ENCODE measurements at places on chromosomes 4 and X. TPM values are rescaled to one million over a fixed set of nuclear protein-coding genes. Genes with fewer than 3 reads are reported as not detected.
A peak's percentile ranks its signal among the peaks of the same experiment; 100 is the strongest.

The GAB3 gene
- 6.4 TPM for total RNA-seq

The TMEM156 gene
- 3.5 TPM for total RNA-seq

The RGN gene
- total RNA-seq, result 11.9 TPM

The SCRG1 gene
- total RNA-seq, result 1.6 TPM

The NAA11 gene
- total RNA-seq, result not detected

The TMPRSS11F gene
- total RNA-seq, result not detected

- no peak for DNase-seq
- no peaks in the 10 kb centered on the region for H3K36me3 ChIP-seq
- H3K27ac ChIP-seq, result no peak overlapping the region
- no peaks in the 10 kb centered on the region for H3K4me1 ChIP-seq
- H3K4me3 ChIP-seq, result no peak overlapping the region
- H3K27me3 ChIP-seq, result no peaks in the 10 kb centered on the region
Observed at GRCh38 chrX:122906726-122907125, 277.4 kb upstream of the GRIA3 start.

DNA sequence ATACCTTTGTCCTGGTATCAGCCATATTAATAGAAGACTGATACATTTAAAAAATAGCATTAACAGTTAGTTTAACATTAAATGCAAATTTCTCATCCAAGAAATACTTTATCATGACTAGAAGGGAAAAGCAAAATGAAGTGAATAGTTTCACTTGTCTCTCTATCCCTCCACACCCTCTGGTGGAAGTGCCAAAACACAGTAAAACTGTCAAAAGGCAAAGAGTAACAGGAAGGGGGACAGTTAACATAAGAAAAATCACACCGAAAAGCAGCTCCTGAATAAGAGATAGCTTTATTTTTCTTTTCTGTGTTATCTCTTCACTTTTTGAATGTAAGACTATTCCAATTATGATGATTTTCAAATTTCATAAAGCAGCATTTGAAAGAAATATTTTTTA lies 187.2 kb downstream of the FBXW7 start:
- DNase-seq, result peak; percentile 74
- H3K27me3 ChIP-seq, result no peaks in the 10 kb centered on the region
- no peak overlapping the region for H3K27ac ChIP-seq
- H3K4me3 ChIP-seq, result no peak overlapping the region

GRCh38 chr4:46329118-46329976 lies 60.6 kb downstream of the GABRA2 start:
- H3K27me3 ChIP-seq, result no peaks in the 10 kb centered on the region
- DNase-seq, result peak; percentile 43
- no peaks in the 10 kb centered on the region for H3K36me3 ChIP-seq
- no peak overlapping the region for H3K4me3 ChIP-seq
- H3K27ac ChIP-seq, result no peak overlapping the region

GRCh38 chr4:108900018-108900580 lies 137.2 kb upstream of the ETNPPL start:
- H3K4me1 ChIP-seq, result no peaks in the 10 kb centered on the region
- DNase-seq, result no peak
- H3K27ac ChIP-seq, result no peak overlapping the region
- no peaks in the 10 kb centered on the region for H3K27me3 ChIP-seq
- no peak overlapping the region for H3K4me3 ChIP-seq
- H3K36me3 ChIP-seq, result no peaks in the 10 kb centered on the region

- no peak for DNase-seq
- no peaks in the 10 kb centered on the region for H3K4me1 ChIP-seq
- no peaks in the 10 kb centered on the region for H3K36me3 ChIP-seq
- no peaks in the 10 kb centered on the region for H3K27me3 ChIP-seq
Observed at GRCh38 chr4:28755081-28755480, 1894.4 kb downstream of the STIM2 start.

GRCh38 chrX:30161043-30161442 lies 54.3 kb upstream of the MAGEB2 start:
- H3K4me3 ChIP-seq, result no peak overlapping the region
- H3K4me1 ChIP-seq, result no peaks in the 10 kb centered on the region
- H3K36me3 ChIP-seq, result no peaks in the 10 kb centered on the region
- no peak for DNase-seq
- H3K27ac ChIP-seq, result no peak overlapping the region

- no peaks in the 10 kb centered on the region for H3K36me3 ChIP-seq
- no peak for DNase-seq
- no peak overlapping the region for H3K27ac ChIP-seq
- no peak overlapping the region for H3K4me3 ChIP-seq
- no peaks in the 10 kb centered on the region for H3K4me1 ChIP-seq
Observed at GRCh38 chr4:98381306-98381705, 120.1 kb downstream of the RAP1GDS1 start.

DNA sequence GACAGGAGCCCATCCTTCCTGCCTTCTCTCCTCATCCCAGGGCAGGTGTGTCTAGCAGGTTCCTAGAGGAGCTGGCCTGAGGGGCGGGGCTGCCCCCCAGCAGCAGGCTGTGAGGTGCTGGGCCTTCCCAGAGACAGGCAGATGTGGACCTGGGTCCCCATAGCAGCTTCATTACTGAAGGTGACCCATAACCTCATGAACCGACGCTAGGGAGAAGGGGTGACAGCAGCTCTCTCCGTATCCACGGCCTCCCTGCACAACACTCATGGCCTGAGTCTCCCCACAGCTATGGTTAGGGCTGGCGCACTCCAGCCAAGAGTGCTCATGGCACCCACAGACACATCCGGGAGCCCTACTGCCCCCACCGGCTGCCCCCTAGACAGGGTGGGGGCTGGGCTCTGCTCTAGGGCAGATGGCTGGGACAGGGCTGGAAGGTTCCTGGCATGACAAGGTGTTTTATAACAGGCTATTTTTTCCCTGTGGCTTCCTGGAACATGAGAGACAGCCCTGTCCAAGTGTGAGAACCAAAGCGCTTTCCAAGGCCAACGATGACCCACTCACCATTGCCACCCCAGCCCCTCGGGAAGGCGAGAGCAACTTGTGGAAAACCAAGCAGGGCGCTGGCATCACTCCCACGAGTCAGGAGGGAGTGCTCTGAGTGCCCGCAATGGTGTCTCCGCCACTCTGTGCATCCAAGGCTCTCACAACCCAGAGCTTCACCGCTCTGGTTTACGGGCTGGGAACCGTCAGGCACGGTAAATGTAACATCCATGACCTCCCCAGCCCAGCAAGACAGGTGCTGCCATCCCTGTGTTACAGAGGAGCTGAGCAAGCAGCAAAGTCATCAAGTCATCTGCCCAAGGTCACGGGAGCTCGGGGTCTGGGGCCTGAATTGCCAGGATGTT lies 59.8 kb downstream of the ACOX3 start:
- DNase-seq, result no peak
- H3K27me3 ChIP-seq, result no peaks in the 10 kb centered on the region
- no peak overlapping the region for H3K27ac ChIP-seq
- H3K4me1 ChIP-seq, result no peaks in the 10 kb centered on the region

- H3K27me3 ChIP-seq, result no peaks in the 10 kb centered on the region
- no peak overlapping the region for H3K27ac ChIP-seq
- no peaks in the 10 kb centered on the region for H3K36me3 ChIP-seq
- no peak overlapping the region for H3K4me3 ChIP-seq
- H3K4me1 ChIP-seq, result peaks cover 5% of the 10 kb centered on the region
- DNase-seq, result no peak
Observed at GRCh38 chr4:82710197-82710929, 88.2 kb downstream of the SCD5 start.

DNA sequence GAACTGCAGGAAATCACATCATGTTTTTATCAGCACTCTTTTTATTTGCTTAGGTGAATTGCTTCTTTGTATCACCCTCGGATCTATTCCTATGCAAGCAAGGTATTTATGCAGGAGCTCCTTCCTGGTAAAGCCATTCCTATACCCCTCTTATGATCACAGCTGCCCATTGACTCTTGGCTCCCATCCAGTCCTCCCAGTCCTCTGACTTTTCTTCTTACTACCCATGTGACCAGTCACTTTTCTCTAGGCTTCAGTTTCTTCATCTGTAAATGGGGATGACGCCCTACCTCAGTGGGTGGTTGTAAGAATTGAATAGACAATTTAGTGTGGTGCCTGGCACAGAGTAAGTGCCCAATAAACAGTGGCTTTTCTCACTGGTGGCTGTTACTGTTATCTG lies 144.9 kb downstream of the FHIP1A start:
- no peak for DNase-seq
- H3K36me3 ChIP-seq, result no peaks in the 10 kb centered on the region
- no peak overlapping the region for H3K4me3 ChIP-seq
- H3K27ac ChIP-seq, result no peak overlapping the region
- H3K27me3 ChIP-seq, result no peaks in the 10 kb centered on the region
- H3K4me1 ChIP-seq, result no peaks in the 10 kb centered on the region

- no peaks in the 10 kb centered on the region for H3K4me1 ChIP-seq
- peak; percentile 59 for DNase-seq
- H3K36me3 ChIP-seq, result peaks cover 10% of the 10 kb centered on the region
- no peak overlapping the region for H3K4me3 ChIP-seq
- no peaks in the 10 kb centered on the region for H3K27me3 ChIP-seq
- H3K27ac ChIP-seq, result no peak overlapping the region
Observed at GRCh38 chr4:742742-743311, 37.2 kb downstream of the PCGF3 start.

GRCh38 chrX:38066934-38067333 lies 60.6 kb downstream of the SYTL5 start:
- no peak for DNase-seq
- no peak overlapping the region for H3K27ac ChIP-seq
- H3K4me3 ChIP-seq, result no peak overlapping the region
- H3K27me3 ChIP-seq, result no peaks in the 10 kb centered on the region
- no peaks in the 10 kb centered on the region for H3K36me3 ChIP-seq

DNA sequence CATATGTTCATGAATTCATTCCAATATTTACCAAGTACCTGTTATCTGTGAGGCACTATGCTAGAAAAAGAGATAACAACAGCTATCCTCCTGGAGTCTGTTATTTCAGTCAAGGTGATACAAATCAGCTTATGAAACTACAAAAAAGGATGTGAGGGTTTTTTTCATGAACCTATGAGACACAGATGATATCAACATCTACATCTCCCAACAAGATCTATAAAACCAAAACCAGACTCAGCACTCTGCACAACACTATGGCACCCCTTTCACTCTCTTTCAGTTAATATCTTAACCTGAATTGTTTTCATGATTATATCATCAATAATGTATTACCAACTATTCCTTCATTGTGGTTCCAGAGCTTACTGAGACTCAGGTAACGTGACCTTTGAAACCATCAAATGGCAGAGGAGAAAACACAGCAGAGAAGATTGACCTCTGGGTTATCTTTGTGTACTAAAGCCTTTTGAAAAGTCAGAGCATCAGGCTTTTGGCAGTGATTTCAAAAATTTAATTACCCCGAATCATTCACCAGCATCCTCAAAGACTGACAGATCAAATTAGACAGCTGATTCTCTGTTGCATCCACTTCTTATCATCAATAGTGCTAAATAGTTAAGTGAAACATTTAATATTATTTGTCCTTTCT lies 244.6 kb upstream of the FTHL17 start:
- no peak for DNase-seq
- H3K36me3 ChIP-seq, result no peaks in the 10 kb centered on the region
- H3K4me3 ChIP-seq, result no peak overlapping the region
- no peaks in the 10 kb centered on the region for H3K27me3 ChIP-seq
- no peak overlapping the region for H3K27ac ChIP-seq

DNA sequence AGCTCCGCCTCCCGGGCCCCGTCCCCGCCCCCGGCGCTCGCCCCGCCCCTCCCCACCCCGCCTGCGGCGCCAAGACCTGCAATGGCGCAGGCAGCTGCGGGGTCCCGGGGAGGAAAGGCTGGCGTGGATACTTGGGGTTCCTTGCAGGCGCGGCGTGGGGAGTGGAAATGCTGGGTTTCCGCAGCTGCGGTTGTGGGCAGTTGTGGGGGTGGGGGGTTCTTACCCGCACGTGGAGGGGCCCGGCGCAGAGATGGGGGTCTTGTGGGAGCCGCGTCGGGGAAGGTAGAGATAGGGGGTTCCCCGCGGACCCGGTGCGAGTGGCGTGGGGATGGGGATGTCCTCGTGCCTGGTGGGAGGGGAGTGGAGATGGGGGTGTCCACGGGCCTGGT lies 680 bp upstream of the ASMTL start:
- peak overlapping the region; percentile 89 for H3K27ac ChIP-seq
- H3K27me3 ChIP-seq, result no peaks in the 10 kb centered on the region
- no peak overlapping the region for H3K4me3 ChIP-seq

- no peak for DNase-seq
- H3K36me3 ChIP-seq, result no peaks in the 10 kb centered on the region
- H3K27me3 ChIP-seq, result no peaks in the 10 kb centered on the region
Observed at GRCh38 chrX:96715481-96715880, 30.8 kb downstream of the DIAPH2 start.

- H3K27me3 ChIP-seq, result no peaks in the 10 kb centered on the region
- no peak overlapping the region for H3K27ac ChIP-seq
- no peak overlapping the region for H3K4me3 ChIP-seq
Observed at GRCh38 chr4:102696758-102697157, 64.0 kb downstream of the MANBA start.

GRCh38 chrX:10893366-10893765 lies 217.8 kb upstream of the HCCS start:
- no peaks in the 10 kb centered on the region for H3K36me3 ChIP-seq
- no peak overlapping the region for H3K27ac ChIP-seq
- no peaks in the 10 kb centered on the region for H3K27me3 ChIP-seq
- H3K4me1 ChIP-seq, result no peaks in the 10 kb centered on the region
- no peak overlapping the region for H3K4me3 ChIP-seq

DNA sequence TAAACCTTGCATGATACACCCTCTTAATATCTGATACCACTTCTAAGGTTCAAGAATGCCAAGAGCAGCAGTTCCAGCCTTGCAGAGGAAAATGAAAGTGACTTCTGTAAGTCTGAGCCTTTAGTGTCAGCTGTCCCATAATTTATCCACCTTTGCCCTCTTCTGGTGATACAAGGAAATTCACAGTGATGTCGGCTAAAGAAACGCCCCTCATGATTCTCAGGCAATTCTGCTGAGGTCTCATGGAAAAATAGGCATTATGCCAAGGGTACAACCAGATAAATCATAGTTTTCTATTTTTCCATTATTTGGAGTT lies 172.2 kb upstream of the CXCL13 start:
- no peak overlapping the region for H3K4me3 ChIP-seq
- H3K4me1 ChIP-seq, result no peaks in the 10 kb centered on the region
- no peak overlapping the region for H3K27ac ChIP-seq
- no peaks in the 10 kb centered on the region for H3K27me3 ChIP-seq
- DNase-seq, result peak; percentile 86

DNA sequence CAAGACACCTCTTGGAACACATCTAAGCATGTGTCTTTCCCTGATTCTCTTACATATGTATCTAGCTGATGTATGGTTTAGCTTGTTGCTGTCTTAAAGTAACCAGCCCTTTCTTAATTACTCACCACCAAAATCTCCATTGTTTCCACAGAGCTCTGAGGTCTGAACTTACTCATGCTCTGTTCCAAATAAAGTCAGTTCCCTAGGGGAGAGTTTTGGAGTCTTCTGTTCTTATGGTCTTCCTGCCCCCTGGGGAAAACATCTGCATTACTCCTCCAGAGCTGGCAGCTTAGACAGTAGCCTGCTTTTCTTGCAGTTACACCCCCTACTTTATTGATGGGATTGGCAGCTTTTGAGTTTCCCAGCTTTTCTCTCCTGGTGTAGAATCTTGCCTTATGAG lies 125.8 kb downstream of the EDA start:
- no peaks in the 10 kb centered on the region for H3K36me3 ChIP-seq
- no peak overlapping the region for H3K4me3 ChIP-seq
- no peak for DNase-seq
- no peaks in the 10 kb centered on the region for H3K27me3 ChIP-seq
- H3K27ac ChIP-seq, result no peak overlapping the region

Measured in kidney (tissue), 22 donors.